ENCODE measurements at places on chromosomes 5 and 9.

GRCh38 chr9:135951889-135952663, 9.1 kb downstream of the UBAC1 start:
- DNase-seq: peak; percentile 56

- DNase-seq: no peak
Measured at GRCh38 chr9:21778304-21778703, 24.1 kb upstream of the MTAP start.

DNA sequence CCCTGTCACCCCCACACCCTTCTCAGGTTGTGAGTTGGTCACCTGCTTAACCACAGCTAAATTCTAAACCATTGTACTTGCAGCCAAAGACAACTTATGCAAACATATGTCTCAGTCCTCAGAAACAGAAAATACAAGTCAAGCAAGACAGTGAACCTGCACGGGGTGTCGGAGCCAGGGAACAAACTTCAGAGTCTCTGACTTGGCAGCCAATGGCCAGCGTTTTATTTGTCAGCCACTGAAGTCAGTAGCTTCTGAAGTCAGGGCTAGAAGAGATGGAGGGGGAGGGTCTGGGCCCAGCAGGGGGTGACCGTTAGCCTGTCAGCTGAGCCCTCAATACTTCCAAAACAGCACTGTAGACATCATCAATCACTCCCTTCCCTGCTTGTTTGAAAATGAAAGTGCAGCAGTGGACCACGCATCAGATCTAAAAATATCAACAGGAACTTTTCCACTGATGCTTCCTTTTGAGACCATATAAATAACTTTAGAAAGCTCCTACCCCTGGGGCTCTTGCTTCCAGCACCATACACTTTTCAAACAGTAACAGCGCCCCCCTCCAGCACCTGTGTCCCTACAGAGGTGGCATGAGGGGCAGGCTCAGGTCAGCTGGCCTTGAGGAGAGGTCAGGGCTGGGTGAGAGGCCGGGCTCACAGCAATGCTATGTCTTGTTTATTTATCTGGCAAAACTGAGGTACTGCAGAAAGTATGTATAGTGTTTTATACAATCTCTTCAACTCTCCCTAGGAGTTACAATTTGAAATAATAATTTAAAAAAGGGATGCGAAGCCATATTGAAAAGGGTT, 142.5 kb downstream of the ACER2 start:
- DNase-seq: no peak

DNA sequence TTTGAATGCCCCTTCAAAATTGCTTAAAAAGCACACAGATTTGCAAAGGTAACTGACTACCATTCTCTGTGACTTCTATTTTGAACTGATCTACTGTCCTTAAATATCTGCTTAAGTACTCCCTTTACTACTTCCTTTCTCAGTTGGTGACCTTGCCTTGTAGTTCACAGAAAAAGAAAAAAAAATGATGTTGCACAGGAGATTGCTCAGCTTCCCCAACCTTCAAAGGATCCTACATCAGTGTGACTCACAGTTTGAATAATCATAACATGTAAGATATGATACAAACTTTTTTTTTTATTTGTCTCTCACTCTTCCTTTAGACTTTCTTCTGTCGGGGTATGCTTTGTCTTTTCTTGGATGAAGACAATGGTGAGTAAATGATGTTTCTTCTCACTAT, 1029.6 kb downstream of the CDH12 start:
- DNase-seq: no peak

- DNase-seq: no peak
Measured at GRCh38 chr9:116471093-116471906, 215.8 kb upstream of the TRIM32 start.

GRCh38 chr9:135704483-135704882, 2.5 kb downstream of the KCNT1 start:
- no peak for DNase-seq

- DNase-seq: no peak
Measured at GRCh38 chr5:132475497-132475882, 15.1 kb downstream of the IRF1 start.

- no peak for DNase-seq
Measured at GRCh38 chr9:126589349-126589748, 24.4 kb upstream of the LMX1B start.

DNA sequence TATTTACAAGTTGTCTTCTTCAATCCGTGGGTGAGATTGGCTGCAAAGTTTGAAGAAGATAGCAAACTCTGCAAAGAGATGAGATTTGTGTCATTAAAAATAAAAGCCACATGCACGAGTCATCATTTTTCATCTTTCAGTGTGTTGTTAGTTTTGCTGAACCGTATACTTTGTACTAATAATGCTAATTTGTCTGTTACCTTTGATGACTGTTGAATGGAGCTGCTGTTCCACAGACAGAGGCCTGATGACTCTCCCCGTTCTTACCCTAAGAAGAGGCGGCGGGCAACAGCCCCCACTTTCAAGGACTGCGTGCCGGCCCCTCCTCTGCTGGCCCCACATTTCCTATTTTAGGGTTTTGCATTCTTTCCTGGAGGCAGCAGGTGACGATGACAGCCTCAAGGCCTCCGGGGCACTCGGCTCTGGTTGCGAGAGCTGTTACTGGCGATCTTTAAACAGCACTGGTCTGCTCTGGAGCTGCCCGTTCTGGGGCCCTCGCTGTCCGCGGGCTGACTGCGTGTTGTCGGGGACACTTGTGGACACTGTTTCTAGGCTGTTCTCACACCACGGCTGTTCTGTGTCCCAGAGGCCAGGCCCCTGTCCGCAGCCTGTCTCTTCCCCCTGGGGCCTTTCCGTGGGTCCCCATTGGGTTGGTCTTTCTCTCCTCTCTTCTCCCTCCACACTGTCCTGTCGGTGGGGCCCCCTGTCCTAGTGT, 35.1 kb downstream of the NDUFS6 start:
- no peak for DNase-seq

GRCh38 chr9:70229579-70229978, 29.2 kb upstream of the SMC5 start:
- DNase-seq: peak; percentile 18

DNA sequence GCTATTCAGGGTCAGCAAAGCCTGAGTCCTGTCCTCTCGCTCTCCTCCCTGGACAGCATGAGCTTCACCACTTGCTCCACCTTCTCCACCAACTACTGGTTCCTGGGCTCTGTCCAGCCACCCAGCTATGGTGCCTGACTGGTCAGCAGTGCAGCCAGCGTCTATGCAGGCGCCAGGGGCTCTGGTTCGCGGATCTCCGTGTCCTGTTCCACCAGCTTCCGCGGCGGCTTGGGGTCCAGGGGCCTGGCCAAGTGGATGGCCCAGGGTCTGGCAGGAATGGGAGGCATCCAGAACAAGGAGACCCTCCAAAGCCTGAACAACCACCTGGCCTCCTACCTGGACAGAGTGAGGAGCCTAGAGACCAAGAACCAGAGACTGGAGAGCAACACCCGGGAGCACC, 8.6 kb downstream of the NIPBL start:
- DNase-seq: no peak

- no peak for DNase-seq
Measured at GRCh38 chr5:81023261-81023970, 63.3 kb downstream of the RASGRF2 start.

DNA sequence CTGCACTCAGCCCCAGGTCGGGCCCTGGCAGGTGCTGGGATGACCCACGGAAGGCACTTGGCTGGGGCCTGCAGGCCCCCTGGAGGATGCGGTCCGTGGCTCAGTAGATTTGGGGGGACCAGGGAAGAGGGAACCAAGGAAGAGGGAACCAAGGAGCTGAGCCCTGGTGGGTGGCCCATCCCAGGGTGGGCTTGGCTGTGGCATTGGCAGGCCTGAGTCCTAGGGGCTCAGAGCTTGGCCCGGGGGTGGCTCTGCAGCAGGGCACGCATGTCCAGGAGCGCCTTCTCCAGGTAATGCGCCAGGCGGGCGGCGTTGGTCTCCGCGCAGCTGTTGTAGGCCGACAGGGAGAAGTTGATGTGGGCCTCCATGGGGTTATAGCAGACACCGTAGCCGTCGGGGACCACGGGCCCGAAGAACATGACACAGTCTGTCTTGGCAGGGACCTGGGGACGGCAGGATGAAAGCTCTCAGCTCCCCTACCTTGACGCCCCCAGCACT, 14.3 kb downstream of the DOLPP1 start:
- DNase-seq: no peak

DNA sequence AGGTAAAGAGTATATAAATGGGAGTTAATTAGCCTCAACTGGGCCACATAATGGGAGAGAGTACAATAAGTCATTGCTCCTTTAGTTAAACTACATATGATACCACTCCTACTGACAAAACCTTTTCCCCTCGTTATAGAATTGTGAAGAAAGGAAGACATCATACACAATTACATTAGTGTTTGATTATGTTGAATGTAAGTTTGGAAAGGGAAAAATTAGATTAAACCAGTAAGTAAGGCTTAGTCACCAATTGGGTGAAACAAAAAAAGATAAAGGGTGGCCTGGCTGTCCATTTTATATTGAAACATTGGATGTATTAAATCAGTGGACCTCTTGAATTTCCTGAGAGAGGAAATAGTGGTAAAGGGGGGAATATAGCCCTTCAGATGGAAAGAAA, 464.3 kb upstream of the PAPPA start:
- no peak for DNase-seq

- DNase-seq: no peak
Measured at GRCh38 chr9:120865809-120866208, 11.2 kb downstream of the PHF19 start.

GRCh38 chr9:135419106-135419505, 60.5 kb upstream of the PPP1R26 start:
- DNase-seq: no peak

- DNase-seq: no peak
Measured at GRCh38 chr5:147854894-147855773, 23.4 kb upstream of the SCGB3A2 start.

DNA sequence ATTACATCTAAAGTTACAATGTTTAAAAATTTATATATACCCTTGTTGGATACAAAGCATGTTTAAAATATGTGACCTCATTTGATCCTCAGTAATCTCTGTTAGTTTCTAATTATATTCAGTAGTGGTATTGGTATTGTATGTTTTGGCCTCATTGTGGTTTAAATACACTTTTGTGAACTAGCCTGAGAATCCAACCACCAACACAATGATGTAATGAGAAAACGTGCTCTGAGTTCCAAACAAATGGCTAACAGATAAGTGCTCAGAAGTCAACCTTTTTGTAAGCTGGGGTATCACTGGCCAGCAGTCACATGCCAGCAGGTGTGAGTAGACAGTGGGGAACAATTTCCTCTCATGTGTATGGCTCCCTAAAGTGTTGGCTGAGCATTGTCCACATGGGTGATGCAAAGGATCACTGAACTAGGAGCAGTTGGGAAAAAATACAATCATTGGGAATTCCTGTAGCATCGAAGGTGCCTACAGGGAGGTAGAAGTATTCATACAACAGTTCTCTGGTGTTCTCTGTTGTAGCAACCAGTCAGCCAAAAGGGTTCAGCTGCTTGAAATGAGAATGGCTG, 56.1 kb downstream of the DOCK8 start:
- DNase-seq: no peak

DNA sequence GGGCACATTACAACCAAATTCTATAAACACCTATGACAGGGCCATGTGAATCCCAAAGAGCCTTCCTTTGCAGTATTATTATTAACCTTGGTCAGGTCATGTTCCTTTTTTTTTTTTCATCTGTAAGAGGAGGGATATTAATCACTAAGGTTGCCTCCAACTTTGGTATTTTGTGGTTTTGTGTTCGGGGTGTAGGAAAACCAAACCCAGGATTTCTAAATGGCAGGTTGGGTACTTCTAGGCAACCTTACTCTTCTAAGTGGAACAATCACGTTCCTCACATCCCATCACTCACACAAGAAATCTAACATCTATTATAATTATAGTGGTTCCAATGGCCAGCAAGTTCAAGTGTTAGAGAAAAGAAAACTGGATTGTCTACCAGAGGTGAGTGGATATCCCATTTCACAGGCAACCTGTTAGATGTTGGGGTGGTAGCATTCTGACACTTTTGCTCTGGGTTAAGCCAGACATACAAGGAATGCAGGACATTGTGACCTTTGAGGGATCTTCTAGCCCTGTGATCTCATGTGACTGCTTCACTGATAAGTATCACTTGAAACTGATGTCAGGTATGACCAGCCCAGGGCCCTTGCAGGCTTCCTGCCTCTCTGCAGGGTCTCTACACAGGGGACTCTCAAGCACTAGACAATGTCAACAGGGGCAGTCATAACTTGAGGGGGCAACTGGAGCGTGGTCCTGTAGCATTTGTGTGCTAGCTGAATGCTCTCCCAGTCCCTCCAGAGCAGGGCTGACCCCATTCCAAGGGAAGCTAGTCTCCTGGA, 126.2 kb upstream of the VLDLR start:
- DNase-seq: no peak
